ENCODE measurements at places on chromosomes 6 and 20. TPM values are rescaled to one million over a fixed set of nuclear protein-coding genes. Genes with fewer than 3 reads are reported as not detected.

- peaks cover 1% of the 10 kb centered on the region for H3K27me3 ChIP-seq
- DNase-seq = no peak
- H3K4me1 ChIP-seq = no peaks in the 10 kb centered on the region
Measured at GRCh38 chr20:23260181-23260840, 90.3 kb upstream of the NXT1 start.

GRCh38 chr20:17944854-17945474 is 23.6 kb downstream of the SNX5 start:
- DNase-seq = no peak
- no peaks in the 10 kb centered on the region for H3K27me3 ChIP-seq
- H3K4me3 ChIP-seq = no peak overlapping the region
- H3K36me3 ChIP-seq = peaks cover 73% of the 10 kb centered on the region

GRCh38 chr6:144899161-144899560 is 614.0 kb downstream of the UTRN start:
- no peak overlapping the region for H3K27ac ChIP-seq
- no peak overlapping the region for H3K4me3 ChIP-seq
- peaks cover 5% of the 10 kb centered on the region for H3K4me1 ChIP-seq
- H3K36me3 ChIP-seq = peaks cover 3% of the 10 kb centered on the region
- DNase-seq = no peak

GRCh38 chr6:49541936-49542335 is 8.5 kb upstream of the C6orf141 start:
- H3K4me1 ChIP-seq = peaks cover 2% of the 10 kb centered on the region
- no peak overlapping the region for H3K4me3 ChIP-seq
- H3K27ac ChIP-seq = no peak overlapping the region
- H3K27me3 ChIP-seq = no peaks in the 10 kb centered on the region

The PLN gene
- not detected for total RNA-seq
